ENCODE measurements at places on chromosomes 2 and 18.
A peak's percentile ranks its signal among the peaks of the same experiment; 100 is the strongest.

DNA sequence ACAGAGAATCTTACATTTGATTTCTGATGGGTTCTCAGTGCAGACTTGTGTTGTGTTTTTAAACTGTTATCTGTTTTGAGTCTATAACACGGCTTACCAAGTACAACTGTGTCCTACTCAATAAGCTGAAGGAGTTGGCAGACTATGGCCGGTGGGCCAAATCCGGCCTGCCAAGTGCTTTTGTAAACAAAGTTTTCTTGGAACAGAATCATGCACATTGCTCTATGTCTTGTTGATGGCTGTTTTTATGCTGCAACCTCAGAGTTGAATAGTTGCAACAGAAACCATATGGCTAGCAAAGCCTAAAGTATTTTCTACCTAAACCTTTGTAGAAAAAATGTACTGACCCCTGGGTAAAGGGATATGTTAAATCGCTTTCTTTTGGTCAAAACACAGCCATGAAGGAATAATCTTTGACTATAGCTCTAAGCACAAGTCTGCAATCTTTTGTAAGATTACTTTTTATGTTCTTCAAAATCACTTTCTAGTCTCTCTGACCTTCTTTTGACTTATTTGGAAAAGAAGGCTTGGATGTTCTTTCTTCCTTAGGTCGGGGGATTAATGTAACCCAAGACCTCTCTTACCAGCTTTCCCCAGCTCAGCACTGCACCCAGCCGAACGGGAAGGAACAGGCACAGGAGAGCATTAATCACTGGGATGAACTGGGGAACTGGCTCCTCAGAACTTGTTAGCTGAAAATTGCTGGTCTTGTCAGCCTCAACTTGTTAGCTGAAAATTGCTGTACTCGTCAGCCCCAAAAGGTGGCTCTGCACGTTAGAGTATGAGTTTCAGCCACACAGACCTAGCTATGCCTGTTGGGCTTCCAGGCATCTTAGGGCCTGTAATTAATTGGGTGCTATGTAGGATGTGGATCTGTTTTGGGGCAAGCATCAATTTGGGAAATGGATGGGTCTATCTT is 75.4 kb downstream of the CD8B2 start:
- no peak for DNase-seq

- no peak for DNase-seq
These were observed 1.3 kb downstream of the KCMF1 start for GRCh38 chr2:84972207-84972783.

DNA sequence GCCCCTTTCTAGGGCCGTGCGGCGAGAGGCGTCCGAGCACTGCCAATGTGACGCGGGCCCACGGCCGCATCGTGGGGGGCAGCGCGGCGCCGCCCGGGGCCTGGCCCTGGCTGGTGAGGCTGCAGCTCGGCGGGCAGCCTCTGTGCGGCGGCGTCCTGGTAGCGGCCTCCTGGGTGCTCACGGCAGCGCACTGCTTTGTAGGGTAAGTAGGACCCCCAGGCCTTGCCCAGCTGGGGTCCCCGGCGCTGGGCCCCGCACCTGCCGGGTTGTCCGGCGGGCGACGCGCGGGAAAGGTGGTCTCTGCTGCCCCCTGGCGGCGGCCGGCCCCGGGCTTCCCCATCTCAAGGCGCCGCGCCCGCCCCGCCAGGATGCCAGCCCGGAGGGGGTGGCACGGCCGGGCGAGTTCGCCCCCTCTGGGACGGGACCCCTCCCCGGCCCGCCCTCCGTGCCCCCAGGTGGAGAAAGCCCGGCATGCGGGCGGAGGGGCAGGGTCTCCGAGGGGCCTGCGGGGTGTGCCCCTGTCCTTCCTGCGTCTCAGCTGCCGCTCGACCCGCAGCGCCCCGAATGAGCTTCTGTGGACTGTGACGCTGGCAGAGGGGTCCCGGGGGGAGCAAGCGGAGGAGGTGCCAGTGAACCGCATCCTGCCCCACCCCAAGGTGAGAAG is 1.9 kb downstream of the PRSS56 start:
- peak; percentile 74 for DNase-seq

- DNase-seq = no peak
These were observed 72.7 kb upstream of the MAP3K20 start for GRCh38 chr2:173002751-173003541.

GRCh38 chr18:39972521-39972920 is 1982.5 kb upstream of the PIK3C3 start:
- DNase-seq = no peak

DNA sequence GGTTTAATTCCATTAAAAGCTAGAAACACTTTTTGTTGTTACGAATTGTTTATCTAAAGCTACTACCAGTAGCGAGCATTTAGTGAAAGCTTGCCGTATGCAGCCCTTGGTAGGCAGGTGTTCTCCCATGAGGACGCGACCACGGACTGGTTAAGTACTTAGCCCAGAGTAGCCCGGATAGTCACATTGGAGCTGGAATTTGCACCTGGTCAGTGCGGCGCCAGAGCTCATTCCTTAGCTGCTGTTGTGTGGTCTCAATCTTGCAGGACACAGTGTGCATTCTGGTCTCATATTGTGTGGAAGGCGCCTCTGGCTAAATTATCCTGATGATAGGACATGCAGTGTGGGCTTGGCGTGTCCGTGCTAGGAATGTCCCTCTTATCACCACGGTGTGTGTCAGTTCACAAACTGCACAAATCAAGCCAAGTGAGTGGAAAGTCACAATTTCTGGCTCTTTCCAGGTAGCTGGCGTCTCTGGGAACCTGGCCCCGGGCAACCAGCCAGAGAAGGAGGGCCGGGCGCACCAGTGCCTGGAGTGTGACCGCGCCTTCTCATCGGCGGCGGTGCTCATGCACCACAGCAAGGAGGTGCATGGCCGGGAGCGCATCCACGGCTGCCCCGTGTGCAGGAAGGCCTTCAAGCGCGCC is 133.3 kb downstream of the ZNF236 start:
- DNase-seq = no peak

DNA sequence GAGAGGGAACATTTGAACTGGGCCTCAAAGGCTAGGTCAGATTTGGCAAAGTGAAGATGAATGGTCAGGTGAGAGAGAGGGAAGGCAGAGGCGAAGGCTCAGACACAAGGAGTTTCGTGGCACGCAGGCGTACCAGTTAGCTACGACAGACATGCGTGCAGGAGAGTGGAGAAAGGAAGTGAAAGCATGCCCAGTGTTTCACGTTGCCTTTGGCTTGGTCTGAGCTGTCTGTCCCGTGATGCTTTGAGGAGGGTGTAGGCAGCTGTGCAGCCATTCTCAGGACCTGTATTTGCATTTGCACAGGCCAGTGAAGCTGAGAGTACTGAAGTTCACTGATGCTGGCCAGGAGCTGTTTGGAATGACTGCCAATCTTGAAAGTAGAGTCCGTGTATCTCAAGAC is 69.5 kb downstream of the HNRNPLL start:
- no peak for DNase-seq

DNA sequence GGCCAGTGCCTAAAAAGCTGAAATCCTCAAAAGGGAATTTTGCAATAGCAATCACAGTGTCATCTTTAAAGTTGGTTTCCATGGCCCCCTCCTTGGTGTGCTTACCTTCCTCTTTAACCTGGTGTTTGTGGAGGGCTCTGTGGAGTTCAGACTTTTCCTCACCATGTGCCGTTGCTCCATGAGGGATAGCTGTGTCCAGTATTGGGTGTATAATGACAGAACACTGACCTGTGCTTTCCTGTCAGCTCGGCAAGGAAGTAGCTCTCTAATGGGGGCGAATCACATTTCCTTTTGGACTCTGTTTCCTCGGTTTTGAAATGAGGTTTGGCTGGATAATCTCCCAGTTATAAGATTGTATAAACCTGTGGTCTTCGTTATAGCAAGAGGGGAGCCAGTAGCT is 166.0 kb upstream of the DAPL1 start:
- DNase-seq = no peak

- DNase-seq = peak; percentile 23
These were observed 5.8 kb upstream of the DGUOK start for GRCh38 chr2:73920577-73921545.

DNA sequence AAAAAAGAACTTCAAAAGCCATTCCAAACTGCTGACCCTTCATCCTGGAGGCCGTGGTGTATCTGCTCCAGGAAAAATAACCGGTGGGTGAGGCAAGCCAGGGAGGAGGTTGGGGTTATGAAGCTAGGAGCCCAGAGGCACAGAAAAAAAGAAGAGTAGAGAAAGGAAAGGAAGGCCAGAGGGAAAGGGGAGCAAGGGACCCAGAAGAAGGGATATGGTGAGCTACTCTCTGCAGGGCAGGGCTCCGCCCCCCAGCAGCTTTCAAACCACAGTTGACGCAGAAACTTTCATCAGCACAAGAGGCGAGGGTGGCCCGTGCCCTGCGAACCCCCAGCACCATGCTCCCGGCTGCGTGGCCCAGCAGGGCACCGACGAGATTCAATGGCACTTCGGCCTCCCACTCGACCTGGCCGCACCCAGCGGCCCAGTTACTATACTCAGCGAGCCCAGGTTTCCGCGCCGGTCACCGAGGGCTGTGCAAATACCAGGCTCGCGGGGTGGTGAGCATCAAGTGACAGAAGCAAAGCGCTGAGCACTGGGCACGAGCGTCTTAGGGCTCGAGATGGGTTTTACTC is 665 bp downstream of the MCM6 start:
- DNase-seq = peak; percentile 86

GRCh38 chr2:195458936-195459335 is 198.1 kb upstream of the SLC39A10 start:
- no peak for DNase-seq

- no peak for DNase-seq
These were observed 201.9 kb upstream of the COPS8 start for GRCh38 chr2:236883819-236884218.

DNA sequence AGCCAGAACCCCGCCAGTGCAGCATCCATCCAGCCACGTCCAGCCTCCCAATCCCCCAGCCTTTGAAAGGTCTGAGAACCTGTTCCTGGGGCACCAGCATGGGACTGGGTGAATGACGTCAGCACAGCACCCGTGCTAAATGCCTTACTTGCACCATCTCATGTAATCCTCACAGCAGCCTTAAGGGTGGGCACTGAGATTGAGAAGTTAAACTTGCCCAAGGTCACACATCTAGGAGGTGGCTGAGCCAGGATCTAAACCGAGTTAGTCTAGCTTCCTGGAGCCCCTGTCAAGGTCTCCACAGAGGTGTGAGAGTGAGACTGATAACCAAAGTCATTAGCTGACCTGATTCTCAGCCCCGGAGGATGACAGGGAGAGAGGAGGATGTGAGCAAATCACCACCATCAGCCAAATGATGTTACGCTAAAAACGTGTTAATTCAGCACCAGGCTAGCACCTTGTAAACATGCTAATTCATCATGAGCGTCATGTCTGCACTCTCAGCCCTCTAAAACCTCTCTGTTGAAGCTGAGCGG is 4.6 kb downstream of the CD8A start:
- DNase-seq = no peak

GRCh38 chr2:24203029-24203786 is 28.4 kb downstream of the FAM228A start:
- DNase-seq = no peak

GRCh38 chr2:97779141-97779540 is 65.8 kb downstream of the ZAP70 start:
- no peak for DNase-seq

DNA sequence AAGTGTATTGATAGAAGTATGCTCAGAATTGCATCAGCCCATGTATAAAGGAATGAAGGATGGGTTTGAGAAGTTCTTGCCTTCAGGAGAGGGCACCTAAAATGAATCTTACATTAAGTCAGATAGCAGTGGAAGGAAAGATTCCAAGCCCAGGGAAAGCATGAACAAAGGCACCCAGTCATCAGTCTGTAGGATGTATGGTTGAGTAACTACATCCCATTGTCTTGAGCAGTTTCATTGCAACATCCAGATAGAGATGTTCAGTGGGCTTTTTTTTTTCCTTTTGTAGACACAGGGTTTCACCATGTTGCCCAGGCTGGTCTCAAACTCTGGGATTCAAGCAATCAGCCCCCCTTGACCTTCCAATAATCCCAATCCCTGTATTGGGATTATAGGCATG is 80.7 kb downstream of the ARHGAP28 start:
- no peak for DNase-seq

DNA sequence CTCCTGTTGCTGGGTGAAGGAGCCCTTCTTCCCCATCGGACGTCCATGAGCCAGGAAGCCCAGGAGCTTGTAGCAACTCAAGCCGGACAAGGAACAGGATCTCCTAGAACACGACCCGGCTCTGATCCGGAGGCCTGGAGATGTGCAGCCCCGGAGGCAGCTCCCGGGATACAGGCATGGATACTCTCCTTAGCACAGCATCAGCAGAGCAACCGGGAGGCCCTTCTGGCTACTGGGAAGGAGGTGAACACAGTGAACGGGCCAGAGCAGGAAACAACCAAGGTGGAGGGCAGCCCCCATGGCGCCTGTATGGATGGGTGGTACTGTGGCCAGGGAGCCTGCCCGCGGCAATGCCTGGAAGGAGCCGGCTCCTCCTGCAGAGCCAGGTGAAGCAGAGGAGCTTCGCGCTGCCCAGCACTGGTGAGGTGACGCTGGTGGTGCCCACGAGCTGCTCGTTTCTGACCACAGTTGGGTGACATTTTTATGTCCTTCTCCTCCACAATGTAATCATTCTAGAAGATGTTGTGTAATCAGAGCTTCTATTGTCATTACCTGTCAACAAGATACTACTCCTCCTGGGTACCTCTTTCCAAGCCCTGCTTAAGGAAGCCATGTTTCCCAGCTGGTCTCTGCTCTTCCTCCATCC is 94.3 kb downstream of the TWIST2 start:
- DNase-seq = no peak

DNA sequence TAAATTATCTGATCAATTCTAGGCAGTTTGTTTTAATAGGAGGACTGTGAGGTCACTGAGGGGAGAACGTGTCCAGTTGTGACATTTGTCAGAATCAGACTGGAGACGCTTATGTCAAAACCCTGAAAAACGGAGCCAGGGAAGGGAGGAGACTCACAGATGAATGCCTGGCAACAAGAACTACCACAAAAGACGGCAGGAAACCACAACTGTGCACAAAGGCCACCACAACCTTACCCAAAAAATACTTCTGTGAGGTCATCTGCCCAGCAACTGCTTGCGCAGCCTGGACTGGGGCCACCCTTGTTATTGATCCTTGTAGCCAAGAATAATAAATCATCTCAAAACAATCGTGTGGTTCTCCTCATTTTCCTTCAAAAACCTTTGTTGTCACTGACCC is 173.0 kb upstream of the ALKAL2 start:
- peak; percentile 67 for DNase-seq

DNA sequence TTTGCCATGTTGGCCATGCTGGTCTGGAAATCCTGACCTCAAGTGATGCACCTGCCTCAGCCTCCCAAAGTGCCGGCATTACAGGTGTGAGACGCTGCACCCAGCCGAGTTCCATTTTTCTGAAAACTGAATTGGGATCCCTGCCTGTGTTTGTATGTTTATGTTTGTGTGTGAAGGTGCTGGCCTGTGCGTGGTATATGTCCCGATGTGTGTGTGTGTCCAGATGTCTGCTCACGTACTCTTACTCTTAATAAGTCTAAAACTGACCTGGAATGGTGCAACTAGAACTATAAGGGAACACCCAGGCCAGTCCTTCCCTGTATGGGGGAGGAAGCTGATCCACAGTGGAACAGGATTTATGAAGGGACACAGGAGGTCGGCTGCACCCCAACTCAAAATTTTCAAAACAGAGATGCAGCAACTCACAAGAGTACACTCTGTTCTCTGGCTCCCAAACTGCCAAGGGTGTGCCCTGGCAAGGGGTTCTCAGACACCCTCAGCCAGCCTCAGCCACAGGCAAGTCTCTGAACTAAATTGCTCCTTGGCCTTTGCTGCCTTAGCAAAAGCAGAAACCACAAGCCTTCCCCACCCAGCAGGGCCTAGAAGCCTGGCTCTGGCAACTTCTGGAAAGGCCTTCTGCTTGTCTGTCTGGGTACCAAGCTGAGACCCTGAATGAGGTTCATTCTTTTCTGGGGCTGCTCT is 36.5 kb downstream of the RHOB start:
- no peak for DNase-seq

GRCh38 chr2:44706681-44707553 is 234.6 kb upstream of the SIX3 start:
- DNase-seq = no peak

- DNase-seq = no peak
These were observed 1103.3 kb upstream of the NRXN1 start for GRCh38 chr2:52135235-52135634.
